ENCODE measurements at places on chromosomes 3 and 15.

DNA sequence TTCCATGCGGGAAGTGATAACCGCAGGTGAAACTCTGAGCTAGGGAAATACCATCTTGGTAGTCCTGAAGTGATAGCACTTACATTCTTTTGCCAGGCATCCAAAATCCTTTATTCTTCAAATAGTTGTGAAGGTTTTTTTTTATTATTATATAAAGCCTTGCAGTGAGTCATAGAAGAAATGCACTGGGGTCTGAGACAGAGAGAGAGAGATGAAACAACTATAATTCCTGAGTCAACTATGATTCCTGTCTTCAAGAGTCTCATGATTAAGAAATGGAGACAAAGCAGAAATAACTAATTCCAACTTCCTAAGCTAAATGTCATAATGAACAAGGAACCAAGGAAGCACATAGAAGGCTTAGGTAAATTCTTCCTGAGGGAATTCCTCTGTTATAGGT, 495.6 kb downstream of the LPP start:
- no peak for DNase-seq

GRCh38 chr3:183018421-183019192, 38.3 kb upstream of the DCUN1D1 start:
- no peak for DNase-seq

- DNase-seq: no peak
These were observed 126.7 kb upstream of the NR2E3 start for GRCh38 chr15:71683411-71684274.

DNA sequence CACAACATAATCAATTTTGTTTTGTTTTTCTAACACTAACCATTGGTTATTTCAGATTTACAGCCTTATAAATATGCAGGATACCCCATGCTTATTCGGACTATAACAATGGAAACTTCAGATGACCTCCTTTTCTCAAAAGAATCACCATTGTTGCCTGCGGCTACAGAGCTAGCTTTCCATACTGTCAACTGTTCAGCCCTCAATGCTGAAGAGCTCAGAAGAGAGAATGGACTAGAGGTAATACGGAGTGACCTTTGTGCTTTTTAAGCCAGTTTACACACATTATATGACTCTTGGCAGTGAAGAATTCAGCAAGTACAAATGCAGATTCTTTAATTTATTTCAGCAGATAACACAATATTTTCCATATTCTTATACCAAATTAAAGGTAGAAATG, 81.8 kb downstream of the DNAJC13 start:
- DNase-seq: no peak

- DNase-seq: no peak
These were observed 14.9 kb upstream of the GP9 start for GRCh38 chr3:129045675-129046036.

Data from GM19239 (cell line).